ENCODE measurements at places on chromosomes 2 and 18. TPM values are rescaled to one million over a fixed set of nuclear protein-coding genes. Genes with fewer than 3 reads are reported as not detected.

DNA sequence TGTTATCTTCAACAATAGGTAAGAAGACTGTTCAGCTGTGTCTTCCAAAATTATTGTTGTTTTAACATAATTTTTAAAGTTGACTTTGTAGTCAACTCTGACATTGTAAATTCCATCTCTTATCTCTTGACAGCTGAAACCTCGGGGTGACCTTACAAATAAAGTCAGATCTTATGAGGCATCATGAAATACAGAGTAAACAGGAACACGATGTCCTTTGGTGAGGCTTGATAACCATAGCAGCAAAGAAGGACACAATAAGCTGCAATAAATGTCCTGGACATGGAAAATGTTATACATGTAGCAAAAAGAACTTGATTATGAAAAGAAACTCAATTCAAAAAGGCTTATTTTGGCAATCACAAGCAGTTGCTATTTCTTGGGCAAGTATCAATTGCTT, 618.9 kb upstream of the SLC39A10 start:
- H3K4me1 ChIP-seq: no peaks in the 10 kb centered on the region
- H3K27ac ChIP-seq: no peak overlapping the region
- DNase-seq: no peak
- no peaks in the 10 kb centered on the region for H3K27me3 ChIP-seq

- no peak for DNase-seq
- no peaks in the 10 kb centered on the region for H3K36me3 ChIP-seq
- no peak overlapping the region for H3K4me3 ChIP-seq
- no peaks in the 10 kb centered on the region for H3K27me3 ChIP-seq
These were observed 209.8 kb downstream of the NEDD4L start for GRCh38 chr18:58253871-58254270.

- no peaks in the 10 kb centered on the region for H3K27me3 ChIP-seq
- H3K27ac ChIP-seq: no peak overlapping the region
- DNase-seq: no peak
- H3K4me3 ChIP-seq: no peak overlapping the region
- H3K36me3 ChIP-seq: no peaks in the 10 kb centered on the region
- H3K4me1 ChIP-seq: peaks cover 7% of the 10 kb centered on the region
These were observed 14.3 kb downstream of the HTR2B start for GRCh38 chr2:231110551-231110950.

DNA sequence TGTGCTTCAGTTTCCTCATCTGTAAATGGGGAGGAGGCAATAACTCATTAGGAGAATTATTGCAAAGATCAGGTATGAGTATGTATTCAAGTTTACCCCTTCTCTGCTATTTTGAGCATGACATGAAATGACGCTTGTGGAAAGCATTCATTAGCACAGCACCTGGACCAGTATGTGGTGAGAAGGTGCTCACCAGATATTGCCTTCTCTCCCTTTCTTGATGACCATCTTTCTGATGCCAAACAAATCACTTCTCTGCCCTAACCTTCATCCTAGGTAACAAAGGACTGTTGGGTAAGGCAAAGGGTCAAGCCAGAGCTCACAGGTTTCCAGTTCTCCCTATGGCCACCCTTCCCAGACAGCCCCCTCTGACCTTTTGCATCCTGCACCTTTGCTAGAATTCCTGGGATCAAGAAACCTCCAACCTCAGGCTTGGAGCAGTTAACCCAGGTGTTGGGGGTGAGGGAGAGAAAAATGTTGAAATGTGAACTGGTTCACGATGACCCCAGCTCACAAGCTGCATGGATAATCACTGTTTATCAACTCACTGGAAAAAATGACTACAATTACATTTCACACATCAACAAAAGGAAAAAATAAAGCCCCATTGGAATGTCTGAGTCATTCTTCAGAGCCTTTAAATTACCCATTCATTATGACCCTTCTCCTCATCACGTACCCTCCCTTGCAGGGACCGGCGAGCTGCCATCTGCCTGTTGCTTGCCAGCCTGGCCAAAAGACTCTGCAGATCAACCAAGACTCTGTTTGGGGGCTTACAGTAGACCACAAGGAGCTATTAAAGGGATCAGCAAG, 41.6 kb downstream of the LBH start:
- H3K27me3 ChIP-seq: no peaks in the 10 kb centered on the region
- H3K4me3 ChIP-seq: no peak overlapping the region
- H3K27ac ChIP-seq: no peak overlapping the region
- peaks cover 4% of the 10 kb centered on the region for H3K4me1 ChIP-seq

- no peaks in the 10 kb centered on the region for H3K27me3 ChIP-seq
- DNase-seq: no peak
- no peak overlapping the region for H3K27ac ChIP-seq
- no peak overlapping the region for H3K4me3 ChIP-seq
These were observed 230.6 kb downstream of the SETBP1 start for GRCh38 chr18:44911260-44911659.

- DNase-seq: no peak
- H3K27me3 ChIP-seq: no peaks in the 10 kb centered on the region
- H3K36me3 ChIP-seq: no peaks in the 10 kb centered on the region
- peak overlapping the region; percentile 94 for H3K4me3 ChIP-seq
- H3K4me1 ChIP-seq: peaks cover 37% of the 10 kb centered on the region
These were observed 646 bp downstream of the ALS2 start for GRCh38 chr2:201779901-201780673.

Gene PDE1A
- total RNA-seq: 4.6 TPM

Data from left lung (tissue), 14 donors.